ENCODE measurements at places on chromosomes 13 and 19.

DNA sequence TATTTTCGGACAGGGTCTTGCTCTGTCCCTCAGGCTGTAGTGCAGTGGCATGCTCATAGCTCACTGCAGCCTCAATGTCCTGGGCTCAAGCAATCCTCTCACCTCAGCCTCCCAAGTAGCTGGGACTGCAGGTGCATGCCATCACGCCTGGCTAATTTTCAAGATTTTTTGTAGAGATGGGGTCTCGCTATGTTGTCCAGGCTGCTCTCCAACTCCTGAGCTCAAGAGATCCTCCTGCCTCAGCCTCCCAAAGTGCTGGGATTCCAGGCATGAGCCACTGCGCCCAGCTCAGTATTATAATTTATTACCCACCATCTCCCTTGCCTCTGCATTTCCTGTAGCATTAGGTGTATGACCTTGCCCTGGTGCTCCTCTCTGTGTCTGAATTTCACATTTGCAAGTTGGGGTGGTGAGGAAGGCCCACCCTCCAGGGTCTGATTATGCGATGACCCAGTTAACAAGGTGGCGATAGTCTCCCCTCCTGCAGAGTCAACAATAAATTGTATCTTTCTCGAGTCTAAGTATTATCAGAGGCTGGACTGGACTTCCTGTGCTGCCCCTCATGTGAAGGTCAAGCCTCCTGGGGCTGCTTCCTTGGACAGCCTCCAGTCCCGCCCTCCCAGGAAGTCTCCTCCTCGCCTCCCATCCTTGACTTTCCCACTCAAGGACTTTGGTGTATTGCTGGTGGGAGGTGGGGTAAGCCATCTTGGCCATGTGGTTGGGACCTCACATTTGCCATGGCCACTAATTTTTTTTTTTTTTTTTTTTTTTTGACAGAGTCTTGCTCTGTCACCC lies 1.5 kb upstream of the TUBB4A start:
- DNase-seq, result no peak

DNA sequence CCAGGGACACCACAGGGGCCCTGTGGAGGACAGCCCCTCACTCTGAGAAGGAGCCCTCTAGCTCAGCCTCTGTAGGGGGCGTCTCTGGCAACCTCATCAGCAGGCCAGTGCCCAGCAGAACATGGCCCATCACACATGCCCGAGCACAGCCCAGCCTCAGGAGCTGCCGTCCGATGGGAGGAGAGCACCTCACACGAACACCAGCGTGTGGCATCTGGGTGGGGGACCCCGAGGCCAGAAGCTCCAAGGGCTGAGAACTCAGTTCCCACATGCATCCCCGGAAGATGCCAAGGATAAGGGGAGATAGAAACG lies 11.3 kb downstream of the SH3GL1 start:
- DNase-seq, result no peak

DNA sequence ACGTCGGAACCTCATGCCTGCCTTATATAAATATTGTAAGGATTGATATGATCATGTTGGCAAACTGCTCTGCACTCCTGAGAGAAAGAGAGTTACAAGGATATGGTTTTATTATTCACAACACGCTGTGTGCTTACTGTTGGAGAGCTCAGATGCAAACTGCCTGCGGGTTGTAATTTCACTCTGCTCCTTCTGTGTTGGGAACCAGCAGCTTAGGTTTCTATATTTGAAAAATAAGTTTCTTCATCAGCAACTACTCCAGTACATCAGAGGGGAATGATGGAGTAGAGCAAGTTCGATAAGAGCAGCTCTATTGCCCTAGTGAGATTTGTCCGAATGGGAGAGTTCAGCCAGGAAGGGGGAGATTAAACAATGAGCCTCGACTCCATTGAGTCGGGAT lies 106.9 kb upstream of the UBL3 start:
- DNase-seq, result no peak

- DNase-seq, result no peak
These were observed 642 bp downstream of the ZNF571 start for GRCh38 chr19:37593996-37594303.

DNA sequence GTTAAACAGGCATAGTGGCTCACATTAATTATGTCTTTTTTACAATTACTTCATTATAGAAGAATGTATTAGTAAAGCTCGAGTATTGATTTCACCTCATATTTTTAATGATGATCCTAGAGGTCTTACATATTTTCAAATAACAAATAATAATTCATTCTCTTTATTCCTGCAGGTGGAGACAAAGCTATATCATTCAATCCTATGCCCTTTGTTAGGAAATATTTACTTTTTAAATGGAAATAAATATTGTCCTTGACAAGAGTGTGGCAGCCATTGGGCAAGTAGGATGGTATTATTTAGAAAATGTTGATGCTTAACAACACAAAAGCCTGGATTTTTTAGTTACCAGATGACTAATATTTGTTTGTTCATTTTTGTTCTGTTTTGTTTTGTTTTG lies 127.6 kb downstream of the COG6 start:
- DNase-seq, result no peak

DNA sequence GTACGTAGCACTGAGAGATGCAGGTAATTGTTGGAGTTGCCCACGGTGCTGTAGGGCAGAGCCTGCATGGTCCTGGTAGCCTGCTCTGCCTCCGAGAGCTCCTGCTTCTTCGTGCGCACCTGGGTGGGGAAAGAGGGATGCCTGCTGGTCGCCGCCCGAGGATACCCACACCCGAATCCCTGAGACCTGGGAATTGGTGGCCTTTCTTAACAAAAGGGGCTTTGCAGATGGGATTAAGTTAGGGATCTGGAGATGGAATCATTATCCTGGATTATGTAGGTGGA lies 9.4 kb downstream of the C3 start:
- no peak for DNase-seq

- no peak for DNase-seq
These were observed 258.4 kb downstream of the SPRY2 start for GRCh38 chr13:80082396-80083080.

DNA sequence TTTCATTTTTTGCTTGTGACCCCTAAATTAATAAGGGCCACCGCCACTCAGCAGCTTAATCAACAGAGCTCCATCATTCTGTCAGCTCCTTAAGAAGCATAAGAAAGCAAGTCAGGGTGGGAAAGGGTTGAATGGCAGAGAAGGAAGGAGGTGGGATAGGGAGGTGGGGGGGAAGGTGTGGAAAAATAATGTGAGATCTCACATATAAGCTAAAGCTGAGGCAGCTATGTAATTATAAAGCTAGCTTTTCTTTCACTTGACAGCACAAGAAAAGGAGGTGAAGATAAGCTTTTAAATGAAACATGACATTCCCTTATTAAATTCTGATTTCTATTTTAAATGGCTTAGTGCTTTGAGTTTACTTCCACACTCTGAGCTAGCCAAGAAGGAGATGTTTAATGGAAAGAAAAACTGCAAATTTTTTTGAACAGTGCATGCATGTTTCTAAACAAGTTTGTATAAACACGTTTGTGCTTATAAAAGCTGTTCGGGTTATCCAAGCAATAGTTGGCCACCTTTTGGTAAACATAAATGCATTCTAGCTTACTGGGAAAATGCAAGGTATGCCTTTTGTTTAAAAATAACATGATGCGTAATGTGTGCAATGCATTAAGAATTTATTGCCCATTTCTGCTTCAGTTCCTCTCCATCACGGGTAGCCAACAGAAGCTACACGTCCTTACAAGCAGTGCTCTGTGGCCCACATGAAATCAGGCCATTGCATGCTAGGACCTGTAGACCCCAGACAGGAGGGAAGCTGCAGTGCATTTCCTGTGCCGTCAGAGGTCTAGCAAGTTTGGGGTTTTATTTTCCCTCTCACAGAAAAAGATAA lies 96.2 kb downstream of the LHFPL6 start:
- DNase-seq, result no peak

GRCh38 chr13:44153496-44153895 lies 220.1 kb upstream of the SERP2 start:
- DNase-seq, result no peak

DNA sequence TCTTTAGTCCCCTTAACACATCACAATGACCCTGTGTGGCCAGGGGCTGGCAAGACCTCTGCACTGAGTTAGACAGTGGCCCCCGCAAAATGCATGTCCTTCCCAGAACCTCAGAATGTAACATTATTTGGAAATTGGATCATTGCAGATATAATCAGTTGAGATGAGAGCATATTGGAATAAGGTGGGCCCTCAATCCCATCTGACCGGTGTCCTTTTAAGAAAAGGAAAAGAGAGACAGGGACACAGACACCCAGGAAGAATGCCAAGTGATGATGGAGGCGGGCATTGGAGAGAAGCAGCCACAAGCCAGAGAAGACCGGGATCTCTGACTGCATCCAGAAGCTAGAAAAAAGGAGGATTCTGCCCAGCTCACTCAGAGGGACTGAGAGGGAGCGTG lies 1.8 kb downstream of the FAM187B start:
- no peak for DNase-seq

DNA sequence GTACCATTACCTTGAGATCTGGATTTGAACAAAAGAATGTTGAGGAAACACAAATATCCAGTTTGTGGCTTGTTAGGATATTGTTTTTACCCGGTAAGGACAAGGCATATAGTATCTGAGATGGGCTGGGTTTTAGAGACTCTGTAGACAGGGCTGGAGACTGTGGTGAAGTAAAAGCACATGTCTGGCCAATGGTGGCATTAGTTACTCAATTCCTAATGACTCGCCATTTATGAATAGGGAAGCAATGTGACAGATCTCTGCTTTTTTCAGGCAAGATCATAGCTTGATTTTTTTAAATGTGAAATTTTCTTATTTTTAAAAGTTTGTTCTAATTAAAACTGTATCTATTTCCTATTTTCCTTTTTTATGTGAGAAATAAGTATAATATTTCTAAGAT lies 371.1 kb upstream of the SPRY2 start:
- no peak for DNase-seq

DNA sequence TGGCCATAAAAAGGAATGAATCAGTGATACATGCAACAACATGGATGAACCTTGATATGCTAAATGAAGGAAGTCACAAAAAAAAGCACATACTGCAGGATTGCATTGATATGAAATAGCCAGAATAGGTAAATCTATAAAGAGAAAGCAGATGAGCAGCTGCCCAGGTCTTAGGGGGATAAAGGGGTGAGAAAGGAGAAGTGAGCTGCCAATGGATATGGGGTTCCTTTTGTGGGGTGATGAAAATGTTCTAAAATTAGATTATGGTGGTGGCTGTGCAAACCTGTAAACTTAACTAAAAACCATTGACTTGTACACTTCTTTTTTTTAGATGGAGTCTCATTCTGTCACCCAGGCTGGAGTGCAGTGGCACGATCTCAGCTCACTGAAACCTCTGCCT lies 12.1 kb downstream of the HAS1 start:
- DNase-seq, result no peak

GRCh38 chr13:77056382-77056781 lies 29.4 kb upstream of the FBXL3 start:
- no peak for DNase-seq
